Esophagus muscularis mucosa (tissue), 4 donors: ENCODE measurements at places on chromosomes 12 and 14. TPM values are rescaled to one million over a fixed set of nuclear protein-coding genes. Genes with fewer than 3 reads are reported as not detected.

Gene INHBE
- not detected for total RNA-seq

DNA sequence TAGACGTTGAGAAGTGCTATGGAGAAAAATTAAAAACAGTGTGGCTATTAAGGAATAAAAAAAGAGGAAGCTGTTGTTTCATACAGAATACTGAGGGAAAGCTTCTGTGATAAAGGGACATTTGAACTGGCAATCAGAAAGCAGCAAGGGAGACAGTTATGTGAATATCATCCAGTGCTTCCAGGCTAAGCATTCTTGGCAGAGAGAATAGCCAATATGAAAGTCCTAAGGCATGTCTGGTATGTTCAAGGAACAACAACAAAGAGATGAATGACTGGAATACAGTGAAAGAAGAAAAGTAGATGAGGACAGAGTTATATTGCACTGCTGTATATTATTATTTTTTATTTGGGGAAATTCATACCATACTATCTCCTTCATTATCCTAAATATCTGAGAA is 23.9 kb downstream of the SCAF11 start:
- no peak for DNase-seq

Gene MLF2
- 216 TPM for total RNA-seq

- DNase-seq, result no peak
These were observed 12.6 kb downstream of the SNAPC1 start for GRCh38 chr14:61774861-61775260.

Gene CRIP1
- 34.0 TPM for total RNA-seq

Gene PDZRN4
- total RNA-seq, result 43.9 TPM

- DNase-seq, result no peak
These were observed 44.1 kb downstream of the PSEN1 start for GRCh38 chr14:73180385-73180805.

DNA sequence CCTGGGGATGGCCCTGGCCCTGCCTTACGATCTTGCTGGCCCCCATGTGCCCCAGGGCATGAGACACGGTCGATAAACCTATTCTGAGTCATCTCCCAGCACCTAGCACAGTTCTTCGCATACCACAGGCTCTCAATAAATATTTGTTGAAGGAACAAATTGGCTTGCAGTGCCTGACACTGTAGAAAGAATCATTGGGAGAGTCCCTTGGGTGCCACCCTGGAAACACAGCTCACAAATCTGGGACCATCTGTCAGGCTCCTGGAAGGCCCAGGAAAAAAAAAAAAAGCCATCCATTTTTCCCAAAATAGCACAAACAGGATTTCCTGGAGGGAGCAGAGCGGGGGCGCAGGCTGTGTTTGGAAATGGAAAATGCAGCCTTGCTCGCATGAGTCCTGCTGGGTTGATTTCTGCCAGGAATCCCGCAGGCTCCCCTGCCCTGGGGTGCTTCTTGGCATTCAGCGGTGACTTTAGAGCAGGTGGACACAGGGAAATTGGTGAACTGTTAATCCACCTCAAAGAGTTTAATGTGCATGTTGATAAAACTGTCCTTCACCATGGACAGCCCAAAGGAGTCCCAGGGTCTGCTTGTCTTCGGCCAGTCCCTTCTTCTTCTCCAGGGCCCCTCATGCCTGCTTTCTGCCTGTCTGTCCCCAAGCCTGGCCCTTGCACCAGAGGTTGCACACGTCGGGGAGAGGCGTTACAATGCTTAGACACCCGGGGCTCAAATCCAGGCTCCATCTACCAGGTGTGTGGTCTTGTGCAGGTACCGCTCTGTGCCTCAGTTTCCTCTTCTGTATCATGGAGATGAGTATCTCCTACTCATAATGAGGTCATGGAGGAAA is 106.1 kb upstream of the RFLNA start:
- DNase-seq, result no peak

GRCh38 chr14:81164167-81164774 is 56.5 kb downstream of the GTF2A1 start:
- DNase-seq, result no peak

Gene PTPRR
- 0.57 TPM for total RNA-seq

DNA sequence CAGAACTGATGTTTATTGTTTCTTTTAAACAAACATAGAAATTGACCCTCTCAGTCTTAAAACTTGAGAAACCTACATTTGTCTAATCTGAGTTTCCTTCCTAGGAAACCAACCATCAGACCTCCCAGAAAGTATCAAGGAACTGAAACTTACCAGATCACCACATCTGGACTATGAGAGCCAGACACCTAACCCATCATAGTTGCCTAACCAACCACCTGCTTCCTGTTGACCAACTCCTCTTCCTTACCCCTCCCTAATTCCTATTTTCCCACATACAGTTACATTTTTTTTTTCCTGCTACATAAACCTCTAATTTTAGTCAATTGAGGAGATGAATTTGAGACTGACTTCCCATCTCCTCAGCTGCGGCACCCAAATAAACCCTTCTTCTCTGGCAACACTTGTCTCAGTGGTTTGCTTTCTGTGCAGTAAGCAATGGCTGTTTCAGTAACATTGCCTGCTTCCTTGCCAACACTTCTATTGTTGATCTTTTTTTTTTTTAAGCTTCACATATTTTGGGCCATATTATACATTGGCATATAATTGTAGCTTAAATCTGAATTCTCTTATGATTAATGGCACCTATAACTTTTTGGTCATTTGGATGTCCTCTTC is 34.3 kb downstream of the KLRD1 start:
- DNase-seq, result no peak

Gene POTEM
- total RNA-seq, result not detected

DNA sequence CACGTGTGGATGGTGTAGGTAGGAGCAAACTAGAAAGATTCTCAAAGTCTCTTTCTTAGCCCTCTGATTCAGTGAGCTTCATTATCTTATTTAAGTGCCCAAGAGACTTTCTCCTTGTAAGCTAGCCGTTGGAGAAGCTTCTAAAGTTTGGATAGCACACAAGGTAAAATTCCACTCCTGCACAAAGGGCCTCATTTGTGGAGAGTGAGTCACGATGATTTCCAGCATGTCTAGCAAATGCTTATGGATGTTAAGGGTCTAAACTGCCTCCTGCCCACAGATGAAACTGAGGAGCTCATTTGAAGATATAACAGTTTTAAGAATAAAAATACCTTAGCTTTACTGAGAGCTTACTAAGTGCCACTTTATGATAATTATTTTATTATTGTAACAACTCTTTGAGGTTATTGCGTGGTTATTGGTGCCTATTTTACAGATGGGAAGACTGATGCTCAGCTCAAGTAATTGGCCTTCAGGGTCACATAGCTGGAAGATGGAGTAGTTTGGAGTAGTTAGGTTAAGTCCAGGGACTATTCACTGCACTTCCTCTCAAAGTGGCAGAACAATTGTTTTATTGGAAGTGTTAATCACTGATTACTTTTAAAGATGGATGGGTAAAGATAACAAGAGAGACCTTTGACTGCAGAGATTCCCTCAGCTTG is 78.7 kb upstream of the HIF1A start:
- no peak for DNase-seq

- DNase-seq, result no peak
These were observed 205.5 kb downstream of the CHST11 start for GRCh38 chr12:104662203-104662602.

Gene YBX3
- total RNA-seq, result 583 TPM

Gene GLT8D2
- total RNA-seq, result 10.4 TPM

DNA sequence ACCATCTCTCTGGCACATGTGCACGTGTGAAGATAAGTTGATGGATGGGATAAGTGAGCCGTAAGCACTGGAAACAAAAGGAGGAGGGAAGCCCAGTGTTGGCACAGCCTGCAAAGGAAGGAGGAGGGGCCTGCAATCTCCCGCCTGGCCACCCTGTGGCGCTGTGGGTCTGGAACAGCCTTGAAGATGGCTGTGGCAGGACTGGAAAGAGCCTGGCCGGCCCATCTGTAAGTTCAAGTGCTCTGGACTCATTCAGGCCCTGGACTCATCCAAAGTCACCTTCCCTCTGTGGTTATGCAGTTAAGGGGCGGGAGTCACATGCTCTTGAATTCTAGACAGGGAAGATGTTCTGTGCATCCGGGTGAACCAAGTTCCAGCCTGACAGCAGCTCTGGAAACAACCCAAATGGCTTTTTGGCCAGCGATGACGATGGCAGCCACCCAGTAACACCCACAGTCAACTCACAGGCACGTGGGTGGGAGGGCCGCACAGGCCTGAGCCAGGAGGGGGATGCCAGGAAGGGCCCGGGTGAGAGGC is 50.4 kb downstream of the CHGA start:
- peak; percentile 94 for DNase-seq

DNA sequence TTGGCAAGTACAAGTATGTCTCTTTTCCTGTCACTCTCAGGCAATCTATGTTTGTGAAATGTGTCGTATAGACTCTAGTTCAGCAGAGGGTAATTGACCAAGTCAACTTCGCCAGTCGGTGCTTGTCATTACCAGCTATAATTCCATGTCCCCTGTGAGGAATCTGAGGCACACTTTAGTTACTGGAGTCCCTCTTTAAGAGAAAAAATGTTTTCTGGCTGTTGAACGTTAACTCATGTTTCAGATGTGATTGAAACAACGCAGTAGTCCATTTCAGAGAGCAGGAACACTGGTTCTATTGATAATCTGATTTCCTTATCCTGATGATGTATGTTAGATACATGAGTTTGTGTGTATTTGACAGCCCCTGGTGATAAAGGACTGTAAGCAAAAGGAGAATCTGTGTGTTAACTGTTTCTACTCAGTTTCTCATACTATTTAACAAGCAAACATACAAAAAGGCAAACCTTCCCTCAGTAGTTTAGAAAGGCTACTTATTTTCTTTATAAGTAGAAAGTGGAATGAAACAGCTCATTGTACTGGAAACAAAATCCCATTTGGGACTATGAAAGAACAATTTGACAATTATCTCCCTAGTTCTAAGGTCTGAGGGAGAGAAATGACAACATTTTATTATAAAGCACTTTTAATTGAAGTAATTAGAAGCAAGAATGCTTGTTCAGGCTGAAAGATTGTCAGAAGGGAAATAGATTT is 161.1 kb upstream of the TRHDE start:
- no peak for DNase-seq

- DNase-seq, result no peak
These were observed 59.6 kb upstream of the NCOR2 start for GRCh38 chr12:124626971-124627411.
